NCI-H748 treated with DMSO at 0.1 percent for 48 hours (cell line): ENCODE measurements at places on chromosomes 5 and 9.

DNA sequence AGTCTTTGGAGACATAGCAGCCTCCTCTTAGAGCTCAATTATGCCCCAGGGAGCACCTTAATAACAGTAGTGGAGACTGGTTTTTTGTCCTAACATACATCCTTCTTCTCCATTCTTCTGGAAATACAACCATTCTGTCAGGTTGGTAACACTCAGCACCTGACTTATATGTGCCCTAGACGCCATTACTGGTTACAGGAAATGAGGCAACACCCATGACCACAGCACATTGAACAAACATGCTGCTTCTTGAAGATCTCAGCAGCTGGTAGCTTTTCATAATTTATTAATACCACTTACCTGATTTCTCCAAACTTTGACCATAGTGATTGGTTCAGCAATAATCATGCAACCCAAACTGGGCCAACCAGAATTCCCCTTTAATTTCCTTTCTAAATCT lies 25.1 kb upstream of the TRPM3 start:
- no peak for DNase-seq

DNA sequence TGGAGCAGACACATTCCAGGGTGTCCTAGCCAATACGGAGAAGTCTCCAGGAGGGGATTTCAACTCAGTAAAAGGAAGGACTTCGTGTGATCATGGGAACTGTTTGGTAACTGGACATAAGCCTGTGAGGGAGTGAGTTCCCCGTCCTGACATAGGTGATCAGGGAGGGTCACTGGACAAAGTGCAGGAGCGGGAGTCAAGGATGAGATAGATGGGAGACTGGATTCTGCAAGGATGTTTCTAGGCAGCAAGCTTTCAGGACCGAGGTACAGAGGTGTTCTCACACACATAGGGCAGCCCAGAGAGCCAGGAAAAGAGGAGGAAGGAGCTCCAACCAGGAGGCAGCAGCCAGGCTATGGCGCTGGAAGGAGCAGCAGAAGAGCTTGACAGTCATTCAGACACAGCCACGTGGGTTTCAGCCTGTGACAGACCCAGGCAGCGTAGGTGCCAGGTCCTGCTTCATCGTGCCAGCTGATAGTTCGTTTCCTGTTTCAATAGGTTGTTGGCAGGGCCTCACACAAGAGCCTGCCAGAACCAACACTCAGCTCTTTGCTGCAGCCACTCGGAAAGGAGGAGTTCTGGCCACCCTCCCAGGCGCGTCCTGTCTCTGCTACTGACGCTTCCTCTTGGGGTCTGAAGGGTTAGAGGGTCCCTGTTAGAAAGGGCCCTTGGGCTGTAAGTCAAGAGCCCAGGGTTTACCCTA lies 84.1 kb downstream of the AMBP start:
- no peak for DNase-seq

DNA sequence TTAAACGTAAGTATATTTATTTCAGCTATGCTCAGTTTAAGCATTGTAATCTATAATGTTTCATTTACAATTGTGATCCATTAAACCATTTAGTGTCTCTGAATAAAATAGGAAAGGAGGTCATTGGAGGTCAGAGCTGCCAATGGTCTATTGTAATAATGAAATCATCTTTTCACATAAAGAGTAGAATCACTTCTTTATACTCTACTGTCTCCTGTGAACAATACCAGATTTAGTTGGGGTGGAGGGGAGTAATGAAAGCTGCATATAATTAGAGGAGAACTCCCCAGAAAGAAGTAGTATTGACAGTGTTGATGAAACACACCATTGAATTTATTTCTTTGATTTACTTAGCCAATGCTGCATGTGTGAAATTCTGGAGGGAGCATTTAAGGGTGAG lies 35.1 kb upstream of the ZFYVE16 start:
- no peak for DNase-seq

DNA sequence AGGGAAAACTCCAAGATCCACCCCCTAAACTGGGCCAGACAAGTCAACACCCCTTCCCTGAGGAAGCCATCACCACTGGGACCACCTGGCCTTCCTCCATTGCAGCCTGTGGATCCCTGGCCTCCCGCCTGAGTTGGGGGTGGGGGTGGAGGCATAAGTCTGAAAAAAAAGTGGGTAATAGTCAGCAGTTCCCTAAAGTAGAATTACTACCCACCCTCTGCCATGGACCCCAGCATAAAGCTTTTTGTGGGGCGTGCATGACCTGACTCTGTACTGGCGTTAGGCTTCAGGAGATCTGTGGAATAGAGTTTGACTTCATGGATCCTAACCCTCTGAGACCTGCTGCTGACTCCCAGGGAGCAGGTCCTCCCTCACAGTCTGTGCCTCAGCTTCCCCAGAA lies 2.0 kb upstream of the CXXC5 start:
- no peak for DNase-seq

DNA sequence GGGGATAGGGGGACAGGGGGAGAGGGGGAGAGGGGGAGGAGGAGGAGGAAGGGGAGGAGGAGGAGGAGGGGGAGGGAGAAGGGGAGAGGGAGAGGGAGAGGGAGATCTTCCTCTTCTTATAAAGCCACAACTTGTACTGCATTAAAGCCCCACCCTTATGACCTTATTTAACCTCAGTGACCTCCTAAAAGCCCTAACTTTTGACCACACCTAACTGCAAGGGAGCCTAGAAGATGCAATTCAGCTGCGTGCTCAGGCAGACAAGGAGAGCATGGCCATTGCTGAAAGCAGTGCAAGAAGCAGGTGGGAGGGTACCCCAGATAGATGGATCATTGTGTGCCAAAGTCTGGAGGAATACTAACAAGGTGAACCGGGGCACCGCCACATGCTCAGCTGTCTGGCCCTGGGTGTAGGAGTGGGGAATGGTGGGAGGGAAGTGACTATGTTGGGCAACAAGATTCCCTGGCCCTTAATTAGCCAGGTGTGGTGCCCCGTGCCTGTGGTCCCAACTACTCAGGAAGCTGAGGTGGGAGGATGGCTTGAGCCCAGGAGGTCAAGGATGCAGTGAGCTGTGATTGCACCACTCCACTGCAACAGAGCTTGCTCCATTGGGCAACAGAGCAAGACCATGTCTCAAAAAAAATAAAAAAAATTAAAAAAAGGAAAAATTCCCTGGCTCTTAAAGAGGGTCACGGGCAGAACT lies 125.4 kb upstream of the BOD1 start:
- no peak for DNase-seq

GRCh38 chr5:90488791-90489190 lies 14.1 kb downstream of the POLR3G start:
- no peak for DNase-seq

- no peak for DNase-seq
Observed at GRCh38 chr9:9920425-9921060, 692.3 kb downstream of the PTPRD start.

- DNase-seq: no peak
Observed at GRCh38 chr9:37668116-37668601, 17.4 kb downstream of the FRMPD1 start.
